NCI-H187 treated with DMSO at 0.1 percent for 48 hours (cell line): ENCODE measurements at places on chromosomes 1 and 21.

GRCh38 chr1:185512442-185512841, 195.4 kb upstream of the IVNS1ABP start:
- no peak for DNase-seq

DNA sequence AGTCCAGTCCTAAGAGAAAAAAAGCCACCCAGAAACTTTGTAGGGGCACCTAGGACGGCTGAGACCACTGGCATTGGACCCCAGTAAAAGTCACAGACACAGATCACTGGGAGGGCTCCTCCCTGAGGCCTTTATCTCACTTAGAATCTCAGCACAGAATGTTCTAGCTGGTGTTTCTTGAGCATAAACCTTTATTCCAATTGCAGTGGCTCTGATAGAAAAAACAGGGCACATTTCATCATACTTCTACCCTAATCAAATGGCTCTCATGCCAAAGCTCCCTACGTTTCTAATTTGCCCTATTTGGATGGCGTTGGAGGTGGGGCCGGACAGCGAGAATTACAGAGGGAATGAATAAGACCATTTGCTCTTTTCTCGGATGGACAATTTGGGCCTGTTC, 53.8 kb downstream of the NGF start:
- DNase-seq, result no peak

DNA sequence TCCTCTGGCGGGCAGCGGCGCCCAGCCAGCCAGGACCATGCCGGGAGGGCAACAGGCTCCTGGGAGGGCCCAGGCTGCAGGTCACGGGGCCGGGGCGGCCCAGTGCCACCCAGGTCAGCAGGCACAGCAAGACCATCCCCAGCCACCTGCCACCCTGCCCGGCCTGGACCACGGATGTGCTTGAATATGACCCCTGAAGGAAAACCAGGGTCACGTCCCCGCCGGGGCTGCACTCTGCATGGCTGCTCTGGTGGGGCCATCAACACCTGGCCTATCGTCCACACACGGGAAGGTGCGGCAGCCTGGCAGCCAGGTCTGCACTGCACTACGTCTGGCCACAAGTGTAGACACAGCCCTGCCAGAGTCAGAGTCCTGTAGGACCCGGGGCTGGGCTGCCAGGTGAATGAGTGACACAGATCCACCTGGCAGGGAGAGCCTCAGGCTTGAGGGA, 6.9 kb downstream of the WNT9A start:
- DNase-seq, result no peak

- no peak for DNase-seq
Measured at GRCh38 chr1:12343823-12344487, 114.1 kb downstream of the VPS13D start.

GRCh38 chr1:55045430-55045829, 6.1 kb downstream of the PCSK9 start:
- DNase-seq, result no peak

DNA sequence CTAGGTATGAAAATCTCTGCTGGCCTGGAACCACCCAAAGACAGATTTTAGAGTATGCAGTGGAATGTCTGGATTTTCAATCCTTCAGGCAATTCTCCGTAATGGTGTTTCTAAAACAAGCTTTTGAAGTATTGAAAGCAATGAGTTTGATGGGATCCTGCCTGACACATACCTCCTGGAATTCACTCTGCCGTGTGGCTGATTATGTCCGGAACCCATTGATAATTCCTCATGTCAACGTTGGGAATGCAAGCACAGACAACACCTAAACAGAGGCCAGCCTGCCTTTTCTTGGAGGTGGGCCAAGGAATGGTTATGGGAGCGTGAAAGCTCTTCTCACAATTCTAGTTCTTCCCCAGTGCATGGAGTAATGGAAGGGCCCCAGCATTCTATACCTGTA, 168.9 kb upstream of the HMCN1 start:
- DNase-seq, result no peak

GRCh38 chr21:42276076-42276475, 39.1 kb downstream of the TFF3 start:
- no peak for DNase-seq

DNA sequence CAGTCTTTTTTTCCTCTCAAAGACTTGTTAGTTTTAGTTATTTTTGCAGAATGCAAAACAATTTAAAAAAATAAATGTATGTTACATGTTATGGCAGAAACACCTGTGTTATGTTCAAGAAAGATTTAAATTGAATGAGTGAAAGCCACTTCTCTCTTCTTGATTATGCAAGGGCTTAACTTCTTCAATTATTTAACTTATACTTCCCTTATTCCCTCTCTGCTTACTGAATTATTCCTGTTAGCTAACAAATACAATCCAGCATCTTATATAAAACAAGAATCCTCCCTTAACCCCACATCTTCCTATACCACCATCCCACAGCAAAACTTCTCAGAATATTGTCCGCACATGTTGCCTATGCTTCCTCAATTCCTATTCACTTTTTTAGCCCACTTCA, 10.7 kb upstream of the FCER1A start:
- no peak for DNase-seq

DNA sequence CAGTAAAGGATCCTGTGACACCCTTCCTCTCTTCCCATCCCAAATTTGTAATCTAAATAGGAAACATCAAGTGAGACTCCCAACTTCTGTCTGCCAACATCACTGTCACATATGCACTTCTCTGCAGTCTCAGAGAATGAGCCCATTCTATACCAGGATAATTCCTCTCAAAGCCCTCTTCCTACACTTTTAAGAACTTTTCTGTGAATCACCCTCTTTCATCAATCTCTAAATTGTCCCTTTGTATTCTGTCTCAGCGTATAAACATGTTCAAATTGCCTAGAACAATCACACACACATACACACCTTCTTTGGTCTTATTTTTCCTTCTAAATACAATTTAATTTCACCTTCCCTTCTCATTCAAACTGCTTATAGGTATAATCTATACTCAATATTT, 111.8 kb downstream of the PTBP2 start:
- no peak for DNase-seq

- no peak for DNase-seq
Measured at GRCh38 chr1:188958461-188959115, 1519.1 kb downstream of the BRINP3 start.

DNA sequence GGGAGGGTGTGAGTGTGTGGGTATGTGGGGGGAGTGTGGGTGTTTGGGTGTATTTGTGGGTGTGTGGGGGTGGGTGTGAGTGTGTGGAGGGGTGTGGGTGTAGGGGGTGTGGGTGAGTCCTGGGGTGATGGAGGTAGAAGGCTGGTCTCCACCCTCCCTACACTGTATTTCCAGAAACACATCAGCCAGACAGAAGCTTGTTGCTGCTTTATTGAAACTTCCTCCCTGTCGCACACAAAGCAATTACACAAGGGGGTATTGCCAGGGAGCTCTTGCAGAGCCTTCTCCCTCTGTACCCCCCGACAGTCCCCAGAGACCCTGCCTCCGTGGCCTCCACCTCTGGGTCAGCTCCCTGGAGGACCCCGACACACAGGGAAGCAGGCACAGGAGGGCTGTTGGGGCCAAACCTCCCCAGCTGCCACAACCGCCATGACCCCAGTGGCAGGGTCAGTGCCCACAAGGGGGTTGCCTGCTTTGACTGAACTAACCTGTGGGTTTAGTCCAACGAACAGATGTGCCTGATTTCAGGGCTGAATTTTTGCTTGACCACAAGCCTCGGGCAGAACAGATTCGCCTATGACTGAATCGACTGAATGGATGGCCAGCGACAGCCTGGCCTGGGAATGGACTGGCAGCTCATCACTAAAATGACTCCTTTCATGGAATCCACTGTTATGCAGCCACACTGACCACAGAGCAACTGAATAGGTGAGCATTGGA, 9.1 kb upstream of the MATN1 start:
- DNase-seq, result no peak

DNA sequence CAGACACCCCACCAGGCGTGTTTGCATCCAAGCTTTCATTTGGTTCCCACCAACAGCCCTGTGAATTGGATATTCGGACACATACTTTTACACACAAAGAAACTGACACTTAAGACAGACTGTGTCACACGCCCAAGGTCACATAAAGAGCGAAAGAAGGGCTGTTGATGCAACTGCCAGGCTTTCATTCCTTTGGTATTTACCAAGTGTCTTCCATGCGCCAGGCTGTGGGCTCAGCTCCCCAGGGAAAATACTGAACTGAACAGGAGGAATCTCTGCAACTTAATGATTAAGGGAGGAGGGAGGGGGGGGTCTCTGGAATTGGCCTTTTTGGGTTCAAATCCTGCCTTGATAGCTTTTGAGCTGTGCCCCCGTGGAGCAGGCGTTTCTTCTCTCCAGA, 122.8 kb downstream of the ACTL8 start:
- no peak for DNase-seq

GRCh38 chr1:193685986-193686385, 499.6 kb upstream of the B3GALT2 start:
- DNase-seq, result no peak

DNA sequence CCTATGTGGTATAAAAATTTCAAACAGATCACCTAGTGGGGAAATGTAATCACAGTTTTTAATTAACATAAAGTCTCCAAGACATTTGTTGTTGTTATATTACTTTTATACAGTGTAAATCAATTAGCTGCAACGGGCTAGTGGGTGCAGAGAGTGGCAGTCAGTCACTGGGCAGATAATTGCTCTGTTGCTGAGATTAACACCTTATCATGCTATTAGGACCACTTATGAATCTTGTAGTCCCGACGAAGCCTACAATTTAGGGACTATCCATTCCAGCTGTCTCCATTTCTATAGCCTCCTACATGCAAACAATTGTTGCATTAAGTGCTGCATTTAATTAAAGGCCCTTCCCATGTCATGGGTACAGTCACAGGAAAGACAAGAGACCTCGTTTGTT, 158.9 kb upstream of the PROX1 start:
- no peak for DNase-seq
